Heart right ventricle (tissue), 16 donors: ENCODE measurements at places on chromosomes 12 and 14. TPM values are rescaled to one million over a fixed set of nuclear protein-coding genes. Genes with fewer than 3 reads are reported as not detected.

DNA sequence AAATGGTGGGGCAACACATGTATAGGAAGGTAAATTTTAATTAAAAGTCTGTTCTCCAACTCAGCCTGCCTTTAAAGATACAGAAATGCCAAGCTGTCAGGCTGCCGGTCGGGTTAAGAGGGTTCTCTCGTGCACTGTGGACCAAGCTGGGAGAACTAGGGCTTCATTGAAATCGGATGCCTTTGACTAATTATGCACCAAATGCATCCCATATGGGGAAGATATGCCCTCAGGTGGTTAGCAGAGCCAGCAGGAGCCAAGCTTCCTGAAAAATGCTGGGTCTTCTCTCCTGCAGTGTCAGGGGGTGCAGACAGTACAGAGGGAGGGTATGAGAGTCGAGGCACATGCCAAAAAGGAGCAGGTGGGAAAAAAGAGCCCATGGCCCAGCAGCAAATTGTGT is 236.1 kb downstream of the CACNA1C start:
- peaks cover 82% of the 10 kb centered on the region for H3K4me1 ChIP-seq
- no peak overlapping the region for H3K27ac ChIP-seq
- no peak overlapping the region for H3K4me3 ChIP-seq
- DNase-seq = no peak
- H3K27me3 ChIP-seq = no peaks in the 10 kb centered on the region

The SLC17A8 gene
- not detected for total RNA-seq

The SPIC gene
- not detected for total RNA-seq

The PLA2G1B gene
- 0.75 TPM for total RNA-seq

DNA sequence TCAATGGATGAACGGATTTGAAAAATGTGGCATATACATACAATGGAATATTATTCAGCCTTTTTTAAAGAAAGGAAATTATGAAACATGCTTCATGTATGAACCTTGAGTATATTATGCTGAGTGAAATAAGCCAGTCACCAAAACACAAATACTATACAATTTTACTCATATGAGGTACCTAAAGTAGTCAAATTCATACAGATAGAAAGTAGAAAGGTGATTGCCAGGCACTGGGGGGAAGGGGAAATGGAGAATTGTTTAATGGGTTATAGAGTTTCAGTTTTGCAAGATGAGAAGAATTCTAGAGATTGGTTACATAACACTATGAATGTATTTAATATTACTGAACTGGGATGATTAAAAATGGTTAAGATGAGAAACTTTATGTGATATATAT is 171.4 kb downstream of the TMTC3 start:
- no peaks in the 10 kb centered on the region for H3K36me3 ChIP-seq
- no peak overlapping the region for H3K27ac ChIP-seq
- no peaks in the 10 kb centered on the region for H3K27me3 ChIP-seq
- no peak overlapping the region for H3K4me3 ChIP-seq
- H3K4me1 ChIP-seq = no peaks in the 10 kb centered on the region
- no peak for DNase-seq

GRCh38 chr12:58416236-58416635 is 474.9 kb downstream of the ATP23 start:
- H3K36me3 ChIP-seq = no peaks in the 10 kb centered on the region
- no peak overlapping the region for H3K27ac ChIP-seq
- no peak overlapping the region for H3K4me3 ChIP-seq
- H3K27me3 ChIP-seq = no peaks in the 10 kb centered on the region

DNA sequence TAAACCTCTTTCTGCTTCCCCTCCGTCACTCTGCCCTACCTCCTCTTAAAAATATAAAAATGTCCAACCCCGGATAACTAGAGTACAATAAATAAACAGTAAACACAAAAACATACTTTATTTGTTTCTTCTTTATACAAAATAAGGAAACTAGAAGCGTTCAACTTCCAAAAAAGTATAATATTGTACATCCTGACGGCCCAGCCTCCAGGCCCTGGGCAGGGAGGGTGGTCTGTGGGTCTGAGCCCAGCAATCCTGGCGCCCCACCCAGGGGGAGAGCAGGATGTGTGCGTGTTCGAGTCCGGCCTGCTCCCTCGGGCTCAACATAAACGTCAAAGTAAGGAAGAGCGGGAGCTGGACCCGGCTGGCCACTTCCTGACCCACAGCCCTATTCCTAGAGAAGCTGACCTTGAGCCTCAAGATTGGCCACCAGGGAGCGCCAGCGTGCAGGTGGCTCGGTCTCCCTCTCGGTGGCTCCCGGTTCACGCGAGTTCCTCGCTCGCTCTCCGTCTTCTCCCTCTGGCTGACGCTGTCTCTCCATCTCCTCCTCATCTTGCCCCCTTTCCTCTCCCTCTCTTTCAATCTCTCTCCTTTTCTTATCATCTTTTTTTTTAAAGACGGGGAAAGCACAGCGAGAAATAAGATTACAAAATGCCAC is 9.4 kb downstream of the LHX5 start:
- peaks cover 42% of the 10 kb centered on the region for H3K4me1 ChIP-seq
- no peaks in the 10 kb centered on the region for H3K36me3 ChIP-seq
- H3K27ac ChIP-seq = no peak overlapping the region
- peaks cover 99% of the 10 kb centered on the region for H3K27me3 ChIP-seq
- DNase-seq = peak; percentile 76
- H3K4me3 ChIP-seq = peak overlapping the region; percentile 36

The NID2 gene
- total RNA-seq = 66.0 TPM

DNA sequence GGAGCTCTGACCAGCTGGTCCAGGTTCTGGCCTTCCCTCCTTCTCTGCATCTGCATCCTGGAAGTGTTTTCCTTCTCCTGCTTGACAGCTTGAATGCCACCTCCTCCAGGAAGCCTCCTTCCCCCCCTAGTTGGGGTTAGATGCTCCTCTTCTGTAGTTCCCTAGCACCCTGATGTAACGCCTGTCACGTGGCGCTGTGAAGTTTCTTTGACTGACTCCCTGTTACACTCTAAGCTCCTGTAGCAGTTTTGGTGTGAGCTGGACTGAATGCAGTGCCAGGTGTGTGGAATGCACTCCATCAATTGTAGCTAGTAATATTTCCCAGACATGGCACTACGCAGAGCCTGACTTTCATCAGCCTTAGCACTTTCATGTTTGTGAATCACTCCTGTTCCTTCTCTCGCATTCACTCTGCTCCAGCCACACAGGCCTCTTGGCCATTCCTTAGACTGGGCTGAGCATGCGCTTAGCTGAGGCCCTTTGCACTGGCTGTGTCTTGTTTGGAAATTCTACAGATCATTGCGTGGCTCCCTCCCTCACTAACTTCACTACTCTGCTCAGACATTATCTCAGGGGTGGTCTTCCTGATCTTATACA is 2.1 kb upstream of the FAIM2 start:
- no peak for DNase-seq
- no peaks in the 10 kb centered on the region for H3K36me3 ChIP-seq
- H3K27me3 ChIP-seq = peaks cover 27% of the 10 kb centered on the region
- no peak overlapping the region for H3K4me3 ChIP-seq
- H3K4me1 ChIP-seq = peaks cover 11% of the 10 kb centered on the region
- no peak overlapping the region for H3K27ac ChIP-seq

The MEG3 gene
- 12.3 TPM for total RNA-seq

DNA sequence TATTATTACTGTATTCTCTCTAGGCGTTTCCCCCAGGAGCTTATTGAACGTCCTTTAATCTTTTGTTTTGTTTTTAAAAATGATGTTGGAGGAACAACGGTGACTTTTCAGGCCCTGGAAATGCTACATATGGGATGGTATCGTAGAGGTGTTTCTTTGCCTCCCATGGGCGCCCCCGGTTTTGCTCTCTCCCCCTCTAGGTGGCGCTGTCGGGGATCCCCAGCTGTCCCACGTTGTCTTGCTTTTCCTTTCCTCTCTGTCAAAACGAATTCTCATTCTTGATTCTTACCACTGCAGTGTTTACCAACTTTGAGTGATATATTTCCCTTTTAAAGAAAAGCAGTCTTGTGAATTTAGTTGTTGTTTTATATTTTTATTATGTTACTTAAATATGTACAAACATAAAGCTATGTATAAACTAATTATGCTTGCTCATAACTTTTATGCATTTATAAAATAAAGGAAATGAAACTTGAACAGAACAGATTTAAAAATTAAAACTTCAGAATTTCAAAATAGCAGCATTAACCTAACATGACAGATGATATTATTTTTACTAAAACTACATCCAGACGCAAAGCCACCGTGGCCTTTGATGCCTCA is 171.9 kb downstream of the RGS6 start:
- no peak for DNase-seq
- H3K4me1 ChIP-seq = no peaks in the 10 kb centered on the region
- H3K27me3 ChIP-seq = no peaks in the 10 kb centered on the region
- H3K36me3 ChIP-seq = no peaks in the 10 kb centered on the region

GRCh38 chr14:35365130-35366055 is 39.2 kb downstream of the NFKBIA start:
- no peak for DNase-seq
- no peaks in the 10 kb centered on the region for H3K36me3 ChIP-seq
- H3K27ac ChIP-seq = peak overlapping the region; percentile 61
- no peaks in the 10 kb centered on the region for H3K27me3 ChIP-seq

DNA sequence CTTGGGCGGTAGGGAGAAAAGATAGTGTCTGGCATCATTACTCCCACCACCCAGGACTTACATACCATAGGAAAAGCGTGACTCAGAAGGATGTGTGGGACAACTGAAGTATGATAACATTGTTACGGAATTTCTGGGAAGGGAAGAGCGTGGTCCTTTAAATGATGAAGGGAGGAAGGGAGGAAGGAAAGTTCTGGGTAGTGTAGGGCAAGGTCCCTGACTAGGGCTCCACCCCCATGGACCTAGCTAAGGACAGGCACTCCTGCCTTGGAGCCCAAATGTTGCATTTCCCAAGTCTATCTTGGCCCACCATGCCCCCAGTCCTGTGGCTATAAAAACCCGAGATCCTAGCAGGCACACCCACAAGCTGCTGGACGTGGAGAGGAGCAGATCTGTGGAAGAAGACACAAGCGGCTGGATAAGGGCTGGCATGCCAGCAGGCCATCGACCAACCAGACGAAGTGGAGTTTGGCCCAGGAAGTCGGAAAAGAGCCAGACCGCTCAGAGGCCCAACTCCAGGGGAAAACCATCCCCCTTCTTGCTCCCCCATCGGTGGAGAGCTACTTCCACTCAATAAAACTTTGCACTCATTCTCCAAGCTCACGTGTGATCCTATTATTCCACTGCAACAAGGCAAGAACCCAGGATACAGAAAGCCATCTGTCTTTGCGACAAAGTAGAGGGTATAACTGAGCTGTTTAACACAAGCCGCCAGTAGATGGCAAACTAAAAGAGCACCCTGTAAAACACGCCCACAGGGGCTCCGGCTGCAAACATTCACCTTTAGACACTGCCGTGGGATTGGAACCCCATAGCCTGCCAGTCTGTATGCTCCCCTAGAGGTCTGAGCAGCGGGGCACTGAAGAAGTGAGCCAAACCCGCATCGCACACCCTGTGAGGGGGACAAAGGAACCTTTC is 23.0 kb upstream of the RAB21 start:
- no peaks in the 10 kb centered on the region for H3K27me3 ChIP-seq
- H3K4me1 ChIP-seq = no peaks in the 10 kb centered on the region
- H3K36me3 ChIP-seq = no peaks in the 10 kb centered on the region
- no peak overlapping the region for H3K4me3 ChIP-seq
- H3K27ac ChIP-seq = no peak overlapping the region
- no peak for DNase-seq

The C14orf180 gene
- total RNA-seq = 76.1 TPM

DNA sequence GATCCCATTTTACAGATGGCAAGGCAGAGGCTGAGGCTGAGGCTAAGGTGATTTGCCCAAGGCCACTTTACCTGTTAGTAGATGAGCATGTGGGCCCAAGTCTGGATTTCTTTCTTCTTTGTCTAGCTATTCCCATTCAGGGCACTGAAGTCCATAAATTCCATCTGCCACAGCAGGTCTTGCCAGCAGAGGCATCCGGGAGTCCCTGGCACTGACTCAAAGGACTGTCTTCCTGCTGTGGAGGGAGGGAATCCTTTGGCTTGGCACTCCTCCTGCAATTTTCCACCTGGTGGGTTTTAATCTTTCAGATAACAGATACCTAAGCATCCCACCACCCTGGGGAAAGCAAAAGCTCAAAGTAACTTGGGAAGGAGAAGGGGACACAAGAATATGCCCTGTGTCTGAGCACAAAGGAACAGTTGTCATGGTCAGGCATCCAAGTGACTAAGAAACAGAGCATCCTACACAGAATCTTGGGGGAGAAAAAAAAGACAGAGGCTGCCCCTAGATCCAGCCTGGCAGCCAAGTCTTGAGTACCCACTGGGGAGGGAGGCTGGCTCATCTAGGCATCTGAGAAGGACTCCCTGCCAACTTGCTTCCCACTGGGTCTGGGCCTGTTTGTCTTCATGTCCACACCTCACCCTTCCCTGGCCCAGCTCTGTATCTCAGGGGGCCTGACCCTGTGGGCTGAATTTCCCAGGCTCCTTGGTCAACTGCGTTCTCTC is 35.6 kb upstream of the CMKLR1 start:
- no peak overlapping the region for H3K4me3 ChIP-seq
- H3K27ac ChIP-seq = no peak overlapping the region
- no peak for DNase-seq
- no peaks in the 10 kb centered on the region for H3K36me3 ChIP-seq
- H3K4me1 ChIP-seq = no peaks in the 10 kb centered on the region
- no peaks in the 10 kb centered on the region for H3K27me3 ChIP-seq

The SLC8A3 gene
- 0.16 TPM for total RNA-seq

The AMHR2 gene
- 0.30 TPM for total RNA-seq

The RNF34 gene
- total RNA-seq = 23.7 TPM

The GPR68 gene
- total RNA-seq = 0.28 TPM
